ENCODE measurements at places on chromosomes 1 and 21.

- DNase-seq: no peak
Observed at GRCh38 chr1:218945050-218945449, 228.6 kb upstream of the LYPLAL1 start.

DNA sequence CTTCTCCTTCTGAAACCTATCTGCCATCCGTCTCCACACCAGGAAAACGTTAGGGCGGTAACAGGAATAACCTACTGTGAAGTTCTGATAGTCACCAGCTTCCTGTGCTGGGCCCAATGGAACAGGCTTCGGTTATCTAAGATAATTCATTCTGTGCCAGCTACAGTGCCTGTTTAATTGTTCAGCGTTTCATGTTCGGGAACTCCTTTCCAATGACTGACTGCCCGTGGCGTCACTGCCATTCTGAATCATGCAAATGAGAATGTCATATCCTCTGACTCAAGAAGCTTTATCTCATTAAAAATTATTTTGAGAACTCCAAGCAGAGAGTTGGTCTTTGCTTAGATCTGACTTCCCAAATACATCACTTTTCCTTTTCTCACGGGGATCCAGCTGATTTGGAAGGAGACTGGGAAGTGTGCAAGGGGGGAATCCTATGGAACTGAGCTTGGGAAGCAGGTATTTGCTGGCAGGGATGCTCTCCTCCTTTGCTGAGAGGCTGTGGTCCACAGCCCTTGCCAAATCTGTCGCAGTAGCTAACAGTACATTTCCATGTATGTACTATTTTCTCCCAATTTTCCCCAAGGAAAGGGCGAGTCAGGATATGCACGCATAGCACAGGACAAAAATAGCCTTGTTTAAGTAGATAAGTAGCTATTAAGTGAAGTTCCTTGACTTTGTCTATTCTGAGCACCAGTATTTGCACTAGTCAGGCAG, 358.7 kb downstream of the LTN1 start:
- no peak for DNase-seq

DNA sequence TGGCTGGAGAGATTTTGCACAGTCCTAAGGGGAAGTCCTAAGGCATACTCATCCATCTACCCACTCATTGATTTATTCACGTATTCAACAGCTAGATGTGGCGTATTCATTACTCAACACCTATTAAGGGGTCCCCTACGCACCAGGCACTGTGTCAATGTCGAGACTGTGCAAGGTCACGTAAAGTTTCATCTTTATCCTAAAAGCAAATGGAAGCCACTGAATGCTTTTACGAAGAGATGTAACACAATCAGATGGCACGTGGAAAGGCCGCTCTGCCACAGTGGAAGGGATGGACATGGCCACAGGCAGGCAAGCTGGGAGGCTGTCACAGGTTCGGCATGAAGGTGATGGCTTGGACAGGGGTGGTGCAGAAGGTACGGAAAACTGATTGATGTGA, 66.3 kb upstream of the ZBTB18 start:
- DNase-seq: no peak

DNA sequence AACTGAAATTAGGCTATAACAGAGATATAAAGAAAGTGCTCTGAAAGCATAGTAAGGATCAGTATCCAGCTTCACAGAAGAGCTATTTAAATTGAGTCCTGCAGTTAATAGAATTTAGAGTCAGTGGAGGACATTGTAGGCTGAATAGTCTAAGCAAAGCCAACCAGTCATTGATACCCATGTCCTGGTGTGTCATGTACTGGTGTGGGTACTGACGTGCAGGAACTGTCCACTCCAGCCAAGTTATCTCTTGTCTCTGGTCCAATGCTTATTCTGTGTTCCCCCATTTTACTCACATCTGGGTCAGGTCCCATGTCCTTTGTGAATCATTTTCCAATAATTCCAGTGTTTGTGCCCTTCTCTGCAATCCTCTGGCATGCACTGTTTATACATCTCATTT, 90.0 kb downstream of the MACF1 start:
- no peak for DNase-seq

DNA sequence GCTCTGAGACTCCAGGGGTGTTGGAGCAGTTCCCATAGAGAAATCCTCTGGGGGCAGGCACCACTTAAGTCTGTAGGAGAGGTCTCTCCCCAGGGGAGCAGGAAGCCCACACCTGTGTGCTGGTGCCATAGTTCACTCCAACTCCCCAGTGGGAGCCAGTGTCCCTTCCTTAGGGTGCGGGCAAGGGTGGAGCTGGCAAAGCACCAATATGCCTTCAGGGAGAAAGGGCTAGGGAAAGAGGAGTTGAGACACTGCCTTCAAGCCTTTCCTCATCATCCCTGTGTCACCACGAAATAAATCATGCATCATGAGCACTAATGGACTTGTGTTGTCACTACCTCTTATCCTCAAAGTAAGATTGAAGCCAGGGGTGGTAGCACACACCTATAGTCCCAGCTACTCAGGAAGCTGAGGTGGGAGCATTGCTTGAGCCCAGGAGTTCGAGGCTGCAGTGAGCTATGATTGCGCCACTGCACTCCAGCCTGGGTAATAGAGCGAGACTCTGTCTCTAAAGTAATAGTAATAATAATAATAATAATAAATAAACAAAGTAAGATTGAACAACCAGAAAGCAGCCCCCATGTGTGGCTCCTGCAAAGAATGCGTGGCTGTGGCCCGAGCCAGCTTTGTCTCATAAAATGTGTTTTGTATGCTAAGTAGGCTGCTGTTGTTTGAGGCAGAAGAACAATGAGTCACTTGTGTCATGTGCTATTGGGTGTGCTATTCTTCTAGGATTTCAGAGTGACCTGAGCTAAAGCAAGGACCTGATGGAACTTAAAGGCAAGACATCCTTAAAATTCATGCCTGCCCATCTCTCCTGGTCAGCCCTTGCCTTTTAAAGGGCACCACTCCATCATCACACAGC, 6.7 kb upstream of the TIE1 start:
- no peak for DNase-seq

DNA sequence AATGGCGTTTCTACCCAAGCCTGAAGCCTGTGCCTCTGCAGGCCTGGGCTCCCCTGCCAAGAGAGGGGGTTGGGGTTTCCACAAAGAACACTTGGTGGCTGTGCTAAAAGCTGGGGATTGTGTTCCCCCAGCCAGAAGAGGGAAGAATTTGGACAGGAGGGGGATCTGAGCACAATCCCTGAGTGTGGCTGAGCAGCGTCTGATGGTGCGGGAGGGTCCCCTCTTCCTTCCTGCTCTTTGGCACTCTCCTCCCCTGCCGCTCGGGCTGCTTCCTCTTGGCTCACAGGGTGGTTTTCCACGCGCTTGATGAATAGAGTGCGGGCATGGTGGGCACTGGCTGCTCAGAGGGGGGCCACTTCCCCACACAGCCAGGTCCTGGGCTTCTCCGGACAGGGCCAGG, 3.7 kb downstream of the GPR37L1 start:
- DNase-seq: no peak

DNA sequence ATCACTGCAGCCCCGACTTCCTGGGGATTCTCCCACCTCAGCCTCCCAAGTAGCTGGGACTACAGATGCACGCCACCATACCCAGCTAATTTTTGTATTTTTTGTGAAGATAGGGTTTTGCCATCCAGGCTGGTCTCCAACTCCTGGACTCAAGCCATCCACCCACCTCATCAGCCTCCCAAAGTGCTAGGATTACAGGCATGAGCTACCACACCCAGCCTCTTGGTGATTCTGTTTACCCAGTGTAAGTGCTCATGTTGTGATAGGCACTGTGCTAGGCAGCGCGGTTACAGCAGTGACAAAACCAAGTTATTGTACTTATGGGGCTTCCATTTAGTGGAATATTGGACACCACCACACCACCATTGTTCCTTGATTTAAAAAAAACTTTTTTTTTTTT, 9.7 kb upstream of the STX12 start:
- no peak for DNase-seq

- DNase-seq: no peak
Observed at GRCh38 chr1:162720996-162721395, 69.5 kb upstream of the HSD17B7 start.

DNA sequence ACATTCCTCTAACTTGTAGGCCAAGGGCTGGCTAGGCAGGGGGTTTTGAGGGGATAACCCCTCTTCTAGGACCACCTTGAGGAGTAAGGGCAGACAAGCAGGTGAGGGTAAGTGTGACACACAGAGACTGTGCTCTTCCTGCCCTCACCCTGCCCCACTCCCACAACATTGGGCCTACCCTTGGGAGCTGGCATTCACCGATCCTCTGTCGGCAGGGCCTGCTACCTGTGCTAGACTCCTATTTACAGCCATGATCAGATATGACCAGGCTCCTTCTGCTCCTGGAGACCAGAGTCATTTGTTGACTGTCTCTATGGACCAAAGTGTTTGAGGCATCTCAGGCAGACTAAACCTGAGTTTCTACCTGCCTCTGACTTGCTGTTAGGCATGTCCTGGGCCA, 68.3 kb downstream of the SYF2 start:
- no peak for DNase-seq

DNA sequence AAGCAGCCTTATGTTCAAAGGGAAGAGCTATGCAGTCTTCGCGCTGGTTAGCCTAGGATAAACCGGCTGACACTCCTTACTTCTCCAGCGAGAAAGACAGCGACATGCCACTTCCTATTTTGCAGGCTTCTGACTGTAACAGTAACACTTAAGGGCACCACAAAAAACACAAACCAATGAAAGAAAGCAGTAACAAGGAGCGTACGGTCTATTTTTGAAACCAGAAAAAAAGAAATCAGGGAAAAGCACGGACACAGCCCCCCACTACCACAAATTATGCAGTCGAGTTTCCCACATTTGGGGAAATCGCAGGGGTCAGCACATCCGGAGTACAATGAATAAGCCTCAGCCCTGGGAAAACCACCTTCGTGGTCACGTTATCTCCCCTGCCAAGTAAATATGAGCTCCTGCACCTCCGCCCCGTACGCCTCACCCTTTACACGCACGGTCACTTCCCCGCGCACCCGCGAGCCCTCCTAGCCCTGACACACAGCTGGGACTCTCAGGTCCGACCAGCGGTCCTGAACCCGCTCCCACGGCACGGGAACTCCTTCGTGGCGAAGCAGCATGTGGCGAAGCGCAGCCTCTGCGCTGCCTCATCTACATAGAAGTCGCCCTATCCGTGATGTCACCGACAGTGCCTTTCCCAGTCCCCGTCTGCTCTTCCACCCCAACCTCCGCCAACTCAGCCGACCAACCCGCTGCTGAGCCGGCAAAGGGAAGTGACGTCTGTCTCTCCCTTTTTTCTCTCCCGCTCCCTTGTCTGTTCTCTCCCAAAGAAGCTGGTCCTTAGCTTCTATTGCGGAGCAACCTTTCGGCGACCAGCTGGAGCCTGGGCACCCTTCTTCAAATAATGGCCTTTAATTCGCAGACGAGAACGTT, 40.9 kb upstream of the PPIAL4F start:
- DNase-seq: peak; percentile 88

- DNase-seq: no peak
Observed at GRCh38 chr1:8388732-8389562, 71.0 kb downstream of the SLC45A1 start.

- no peak for DNase-seq
Observed at GRCh38 chr1:93784538-93784937, 94.5 kb downstream of the DNTTIP2 start.

DNA sequence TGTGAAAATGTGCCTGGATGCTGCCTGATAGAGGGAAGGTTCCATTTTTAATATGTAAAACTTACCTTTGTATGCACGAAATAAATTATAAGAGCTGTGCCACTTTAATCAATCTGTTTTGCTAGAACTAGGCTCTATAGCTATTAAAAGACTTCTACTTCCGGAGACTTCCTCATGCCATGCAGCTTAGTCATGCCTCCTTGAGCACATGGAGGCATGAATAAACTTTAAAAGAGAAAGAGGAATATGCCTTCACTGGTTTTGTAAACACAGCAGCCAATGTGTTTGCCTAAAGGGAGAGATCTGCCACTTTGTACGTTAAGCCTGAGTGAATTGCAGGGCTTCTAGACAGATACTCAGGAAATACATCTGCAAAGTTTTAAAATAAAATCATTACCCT, 604.6 kb downstream of the LRRIQ3 start:
- DNase-seq: no peak

- no peak for DNase-seq
Observed at GRCh38 chr1:232556351-232556750, 73.6 kb downstream of the SIPA1L2 start.

- DNase-seq: peak; percentile 87
Observed at GRCh38 chr1:34929497-34929852, at the start of gene DLGAP3. TSS of gene DLGAP3 (minus strand) at chr1:34929650. CDS start at chr1:34905383, 24,267 bp downstream.

DNA sequence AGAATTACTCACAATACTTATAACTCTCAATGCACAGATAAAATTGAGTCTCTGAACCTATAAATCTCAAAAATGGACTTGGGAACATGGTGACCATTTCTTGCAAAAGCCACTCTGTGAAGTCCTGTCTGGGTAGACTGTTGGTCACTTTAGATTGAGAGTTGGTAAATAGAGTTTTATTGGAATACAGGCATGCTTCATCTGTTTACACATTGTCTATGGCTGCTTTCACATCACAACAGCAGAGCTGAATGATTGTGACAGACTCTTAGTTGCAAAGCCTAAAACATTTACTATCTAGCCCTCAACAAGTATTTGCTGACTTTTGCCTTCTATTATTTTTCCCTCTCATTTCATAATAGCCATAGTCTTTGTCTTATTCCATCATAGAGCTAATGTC, 24.1 kb upstream of the ASPM start:
- no peak for DNase-seq
